ENCODE measurements at places on chromosomes 4 and X. TPM values are rescaled to one million over a fixed set of nuclear protein-coding genes. Genes with fewer than 3 reads are reported as not detected.

- no peak overlapping the region for H3K27ac ChIP-seq
- no peaks in the 10 kb centered on the region for H3K27me3 ChIP-seq
- H3K4me1 ChIP-seq, result no peaks in the 10 kb centered on the region
- no peak for DNase-seq
Measured at GRCh38 chr4:33975995-33976394, 2268.3 kb downstream of the ARAP2 start.

DNA sequence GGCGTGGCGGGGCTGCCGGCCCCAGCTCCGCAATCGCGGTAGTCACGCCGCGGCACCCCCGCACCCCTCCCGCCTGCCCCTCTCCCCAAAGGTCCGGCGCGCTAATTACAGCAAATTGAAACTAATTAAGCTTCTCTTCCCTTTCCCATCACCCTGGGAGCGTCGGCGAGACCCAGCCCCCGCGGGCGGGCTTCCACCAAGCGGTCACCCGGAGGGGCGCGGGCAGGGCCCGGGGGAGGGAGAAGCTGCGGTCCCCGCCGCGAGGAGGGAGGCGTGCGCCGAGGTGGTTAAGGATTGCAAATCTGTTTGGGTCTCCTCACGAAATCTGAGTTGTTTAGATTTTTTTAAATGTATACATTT, 13.1 kb downstream of the ARX start:
- peak overlapping the region; percentile 43 for H3K4me3 ChIP-seq
- H3K27me3 ChIP-seq, result no peaks in the 10 kb centered on the region
- H3K4me1 ChIP-seq, result no peaks in the 10 kb centered on the region
- peak overlapping the region; percentile 85 for H3K27ac ChIP-seq
- DNase-seq, result no peak

DNA sequence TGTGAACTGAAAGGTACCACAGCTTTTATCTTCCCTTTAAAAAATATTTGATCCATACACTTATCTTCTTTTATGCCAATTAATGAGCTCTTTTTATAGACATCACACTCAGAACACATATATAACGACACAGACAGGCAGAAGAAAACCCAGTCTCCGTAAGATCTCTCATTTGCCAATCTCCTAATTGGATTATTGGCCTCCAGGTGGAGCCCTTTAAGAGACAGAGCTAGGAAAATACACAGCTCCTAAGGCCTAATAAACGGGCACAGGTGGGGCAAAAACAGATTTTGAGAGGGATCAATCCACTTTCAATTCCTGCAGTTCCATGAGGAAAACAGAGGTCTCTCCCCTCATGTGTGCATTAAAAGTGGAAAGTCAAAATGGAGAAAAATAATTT, 1495.4 kb downstream of the RPA4 start:
- no peak overlapping the region for H3K27ac ChIP-seq
- H3K4me3 ChIP-seq, result no peak overlapping the region
- no peak for DNase-seq
- no peaks in the 10 kb centered on the region for H3K4me1 ChIP-seq

- H3K27me3 ChIP-seq, result no peaks in the 10 kb centered on the region
- no peaks in the 10 kb centered on the region for H3K36me3 ChIP-seq
- H3K27ac ChIP-seq, result no peak overlapping the region
- no peak overlapping the region for H3K4me3 ChIP-seq
Measured at GRCh38 chrX:115452251-115452650, 108.7 kb upstream of the PLS3 start.

- H3K27ac ChIP-seq, result no peak overlapping the region
- DNase-seq, result no peak
- H3K4me1 ChIP-seq, result no peaks in the 10 kb centered on the region
- no peaks in the 10 kb centered on the region for H3K27me3 ChIP-seq
- H3K36me3 ChIP-seq, result no peaks in the 10 kb centered on the region
Measured at GRCh38 chrX:111244235-111244750, 26.0 kb downstream of the CAPN6 start.

ETDB gene
- total RNA-seq, result 2.0 TPM

DNA sequence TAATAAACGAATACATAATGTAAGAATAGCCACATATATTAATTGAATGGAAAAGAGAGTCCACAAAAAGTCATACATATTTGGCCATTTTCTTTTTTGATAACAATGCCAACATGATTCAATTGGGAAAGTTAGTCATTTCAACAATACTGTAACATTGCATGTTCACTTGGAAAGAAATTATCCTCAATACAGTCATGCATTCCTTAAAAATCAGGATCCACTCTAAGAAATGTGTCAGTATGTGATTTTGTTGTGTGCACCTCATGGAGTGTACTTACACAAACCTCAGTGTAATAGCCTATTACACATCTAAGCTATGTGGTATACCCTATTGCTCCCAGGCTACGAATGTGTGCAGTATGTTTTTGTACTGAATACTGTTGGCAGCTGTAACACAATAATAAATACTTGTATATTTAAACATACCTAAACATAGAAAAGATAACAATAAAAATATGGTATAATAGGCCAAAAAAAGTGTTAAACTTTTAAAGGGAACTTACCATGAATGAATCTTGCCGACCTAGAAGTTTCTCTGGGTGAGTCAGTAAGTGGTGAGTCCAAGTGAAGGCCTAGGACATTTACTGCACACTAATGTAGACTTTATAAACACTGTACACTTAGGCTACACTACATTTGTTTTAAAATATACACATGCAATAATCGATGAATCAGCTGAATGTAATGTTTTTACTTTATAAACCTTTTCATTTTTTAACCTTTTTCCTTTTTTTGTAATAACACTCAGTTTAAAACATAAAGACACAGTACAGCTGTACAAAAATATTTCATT, 806.8 kb downstream of the PCDH18 start:
- no peak overlapping the region for H3K27ac ChIP-seq
- H3K36me3 ChIP-seq, result no peaks in the 10 kb centered on the region
- H3K4me1 ChIP-seq, result no peaks in the 10 kb centered on the region
- no peak overlapping the region for H3K4me3 ChIP-seq
- DNase-seq, result no peak

HERC6 gene
- 16.6 TPM for total RNA-seq

DNA sequence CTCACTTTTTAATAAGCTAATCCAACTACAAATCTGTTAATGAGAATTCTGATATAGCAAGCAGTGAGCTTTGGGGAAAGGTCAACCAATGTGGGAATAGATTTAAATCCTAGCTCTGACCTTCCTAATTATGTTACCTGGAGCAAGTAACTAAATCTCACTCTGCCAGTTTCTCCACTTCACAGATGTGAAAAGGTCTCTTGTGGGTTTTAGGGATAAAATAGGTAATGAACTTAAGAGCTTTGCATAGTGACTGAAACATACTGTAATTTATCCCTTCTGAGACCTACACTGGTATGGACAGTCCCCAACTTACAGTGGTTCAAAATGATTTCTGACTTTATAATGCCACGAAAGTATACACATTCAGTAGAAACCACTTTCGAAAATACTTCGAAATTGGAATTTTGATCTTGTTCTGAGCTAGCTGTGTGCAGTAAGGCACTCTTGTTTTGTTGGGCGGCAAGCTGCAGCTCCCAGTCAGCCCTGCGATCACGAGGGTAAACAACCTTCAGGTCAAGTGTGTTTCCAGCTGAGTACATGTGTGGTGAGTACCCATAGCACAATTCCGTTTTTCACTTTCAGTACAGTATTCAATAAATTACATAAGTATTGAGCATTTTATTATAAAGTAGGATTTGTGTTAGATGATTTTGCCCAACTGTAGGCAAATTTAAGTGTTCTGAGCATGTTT, 93.7 kb downstream of the ADGRL3 start:
- H3K27ac ChIP-seq, result no peak overlapping the region
- H3K36me3 ChIP-seq, result no peaks in the 10 kb centered on the region
- DNase-seq, result no peak
- H3K27me3 ChIP-seq, result no peaks in the 10 kb centered on the region

GRCh38 chr4:184617600-184618196, 31.5 kb downstream of the CASP3 start:
- no peaks in the 10 kb centered on the region for H3K36me3 ChIP-seq
- no peaks in the 10 kb centered on the region for H3K4me1 ChIP-seq
- H3K27me3 ChIP-seq, result no peaks in the 10 kb centered on the region
- no peak overlapping the region for H3K4me3 ChIP-seq
- no peak overlapping the region for H3K27ac ChIP-seq

GRCh38 chr4:3351997-3352396, 59.2 kb downstream of the RGS12 start:
- no peaks in the 10 kb centered on the region for H3K4me1 ChIP-seq
- no peaks in the 10 kb centered on the region for H3K36me3 ChIP-seq
- no peak overlapping the region for H3K27ac ChIP-seq
- no peak overlapping the region for H3K4me3 ChIP-seq
- DNase-seq, result no peak

- H3K4me3 ChIP-seq, result no peak overlapping the region
- H3K27ac ChIP-seq, result no peak overlapping the region
- H3K36me3 ChIP-seq, result no peaks in the 10 kb centered on the region
- H3K4me1 ChIP-seq, result no peaks in the 10 kb centered on the region
Measured at GRCh38 chr4:182577411-182577810, 334.2 kb downstream of the TENM3 start.

GRCh38 chr4:68011684-68012083, 48.4 kb upstream of the TMPRSS11A start:
- no peaks in the 10 kb centered on the region for H3K36me3 ChIP-seq
- no peak overlapping the region for H3K27ac ChIP-seq

ZC4H2 gene
- total RNA-seq, result 3.1 TPM

- no peaks in the 10 kb centered on the region for H3K27me3 ChIP-seq
- H3K4me1 ChIP-seq, result no peaks in the 10 kb centered on the region
- H3K4me3 ChIP-seq, result no peak overlapping the region
- no peak overlapping the region for H3K27ac ChIP-seq
Measured at GRCh38 chrX:133741303-133741702, 244.1 kb downstream of the GPC3 start.

PROM1 gene
- total RNA-seq, result 25.4 TPM

- DNase-seq, result no peak
- H3K4me1 ChIP-seq, result no peaks in the 10 kb centered on the region
- no peak overlapping the region for H3K4me3 ChIP-seq
- no peak overlapping the region for H3K27ac ChIP-seq
- H3K36me3 ChIP-seq, result no peaks in the 10 kb centered on the region
- no peaks in the 10 kb centered on the region for H3K27me3 ChIP-seq
Measured at GRCh38 chrX:143623657-143624056, 12.2 kb downstream of the SLITRK4 start.

DNA sequence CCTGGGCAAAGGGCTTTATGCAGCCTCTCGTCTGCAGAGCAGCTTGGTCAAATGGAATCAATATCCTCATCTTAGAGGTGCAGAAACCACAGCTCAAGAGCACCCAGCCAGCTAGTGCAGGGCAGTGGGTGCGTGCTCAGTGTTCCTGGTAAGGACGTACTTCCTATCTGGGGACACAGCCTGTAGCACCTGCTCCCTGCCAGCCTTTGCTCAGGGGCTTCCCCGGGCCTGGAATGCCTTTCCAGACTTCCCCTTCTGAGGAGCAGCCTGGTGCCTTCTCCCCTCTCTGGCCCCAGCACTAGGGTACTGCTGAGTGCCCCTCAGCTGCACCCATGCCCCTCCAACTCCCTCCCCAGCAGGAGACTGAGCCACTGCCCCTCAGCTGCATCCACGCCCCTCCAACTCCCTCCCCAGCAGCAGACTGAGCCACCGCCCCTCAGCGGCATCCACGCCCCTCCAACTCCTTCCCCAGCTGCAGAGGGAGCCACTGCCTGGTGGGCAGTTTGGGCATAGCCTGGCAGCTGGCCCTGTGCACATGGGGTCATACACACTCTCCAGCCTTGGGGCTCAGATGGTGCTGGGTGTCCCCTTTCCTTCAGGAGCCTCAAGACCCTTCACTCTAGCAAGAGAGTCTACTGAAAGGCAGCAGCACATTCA, 42.2 kb upstream of the AFAP1 start:
- H3K27me3 ChIP-seq, result no peaks in the 10 kb centered on the region
- H3K4me3 ChIP-seq, result no peak overlapping the region
- H3K36me3 ChIP-seq, result no peaks in the 10 kb centered on the region

DNA sequence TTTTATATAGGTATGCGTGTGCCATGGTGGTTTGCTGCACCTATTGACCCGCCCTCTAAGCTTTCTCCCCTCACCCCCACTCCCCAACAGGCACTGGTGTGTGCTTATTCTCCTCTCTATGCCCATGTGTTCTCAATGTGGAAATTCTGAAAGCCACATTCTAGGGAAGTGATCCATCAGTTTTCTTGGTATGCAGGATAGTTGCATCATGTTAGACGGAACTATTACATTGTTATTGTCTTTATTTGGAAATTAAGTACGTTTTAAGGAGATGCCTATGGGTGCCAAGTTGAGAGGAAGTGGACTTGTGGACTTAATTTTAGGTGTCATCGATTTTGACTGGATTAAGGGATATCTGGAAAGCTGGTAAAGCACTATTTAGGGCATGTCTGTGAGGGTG, 204.6 kb downstream of the RBM46 start:
- H3K27me3 ChIP-seq, result no peaks in the 10 kb centered on the region
- H3K4me3 ChIP-seq, result no peak overlapping the region
- H3K27ac ChIP-seq, result no peak overlapping the region
- H3K4me1 ChIP-seq, result peaks cover 4% of the 10 kb centered on the region
- H3K36me3 ChIP-seq, result no peaks in the 10 kb centered on the region
